ENCODE measurements at places on chromosomes 3 and 15.

DNA sequence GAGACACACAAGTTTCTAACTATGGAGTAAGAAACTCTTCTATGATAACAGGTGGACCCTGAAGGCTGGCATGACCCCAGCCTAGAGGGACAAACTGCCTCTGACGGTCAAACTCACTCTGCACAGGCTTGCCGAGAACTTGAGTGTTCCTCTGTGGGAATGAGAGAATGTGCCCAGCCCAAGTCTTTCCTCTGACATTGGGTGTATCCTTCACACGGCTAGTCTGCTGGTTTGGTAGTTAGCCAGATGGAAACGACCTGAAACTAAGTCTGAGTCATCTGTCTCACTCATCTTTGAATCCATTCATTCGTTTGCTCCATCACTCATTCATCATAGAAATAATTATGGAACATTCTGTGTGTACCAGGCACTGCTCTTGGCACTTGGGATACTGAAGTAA, 198.4 kb downstream of the ATP10A start:
- no peak for DNase-seq

DNA sequence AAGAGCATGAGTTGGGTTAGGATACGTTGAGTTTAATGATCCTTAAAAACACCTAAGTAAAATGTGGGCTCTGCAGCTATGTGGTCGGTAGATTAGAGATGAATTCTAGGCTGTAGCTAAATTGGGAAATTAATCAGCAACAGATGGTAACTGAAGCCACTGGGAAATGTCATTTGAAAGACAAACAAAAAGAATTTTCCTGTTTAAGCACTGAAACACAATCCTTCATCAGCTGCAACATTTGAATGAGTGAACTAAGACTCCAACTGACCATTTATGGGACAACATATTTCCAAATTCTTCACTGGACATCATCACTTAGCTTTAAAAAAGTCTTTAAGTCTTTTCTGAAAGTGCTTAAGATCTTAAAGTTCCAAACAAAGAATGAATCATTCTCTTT, 226.9 kb downstream of the ZNF385D start:
- DNase-seq, result no peak

DNA sequence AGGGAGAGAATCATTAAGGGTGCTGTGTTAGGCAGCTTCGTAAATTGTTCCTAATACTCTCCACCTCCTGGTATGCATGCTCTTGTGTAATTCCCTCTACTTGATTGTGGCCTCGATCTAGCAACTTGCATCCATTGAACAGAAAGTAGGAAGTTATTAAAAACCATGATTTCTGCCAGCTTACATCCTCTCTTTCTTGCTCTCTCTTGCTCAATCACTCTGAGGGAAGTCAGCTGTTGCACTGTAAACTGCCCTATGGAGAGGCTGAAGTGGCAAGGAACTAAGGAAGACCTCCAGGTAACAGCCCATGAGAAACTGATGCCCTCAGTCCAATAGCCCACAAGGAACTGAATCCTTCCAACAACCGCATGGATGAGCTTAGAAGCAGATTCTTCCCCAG, 92.6 kb downstream of the ERC2 start:
- no peak for DNase-seq

GRCh38 chr3:104396974-104397669, 969.6 kb upstream of the ALCAM start:
- no peak for DNase-seq

GRCh38 chr3:127097481-127097880, 95.5 kb upstream of the PRR23E start:
- DNase-seq, result no peak

DNA sequence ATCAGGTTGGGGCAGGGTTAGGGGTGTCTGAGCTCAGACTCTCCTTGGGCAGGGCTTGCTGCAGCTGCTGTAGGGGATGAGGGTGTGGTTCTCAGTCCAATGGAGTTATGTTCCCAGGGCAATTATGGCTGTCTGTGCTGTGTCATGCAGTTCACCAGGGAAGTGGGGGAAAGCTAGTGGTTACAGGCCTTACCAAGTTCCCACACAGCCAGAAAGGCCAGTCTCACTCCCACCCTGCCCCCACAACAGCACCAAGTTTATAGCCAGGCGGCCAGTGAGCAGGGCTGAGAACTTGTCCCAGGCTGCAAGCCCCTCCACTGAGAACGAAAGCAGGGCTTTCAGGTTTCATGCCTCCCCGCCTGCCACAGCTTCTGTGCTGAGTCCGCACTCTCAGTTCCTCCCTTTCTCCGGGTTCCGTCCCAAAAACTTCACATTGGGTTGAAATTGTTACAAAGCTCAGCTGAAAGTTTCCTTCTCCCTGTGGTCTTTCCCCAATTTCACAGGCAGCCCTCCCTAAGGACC, 19.6 kb upstream of the CPOX start:
- DNase-seq, result no peak

Data from amniotic stem cell (primary cell).